Immature natural killer cell (primary cell): ENCODE measurements at places on chromosomes 5 and 9. TPM values are rescaled to one million over a fixed set of nuclear protein-coding genes. Genes with fewer than 3 reads are reported as not detected.

DNA sequence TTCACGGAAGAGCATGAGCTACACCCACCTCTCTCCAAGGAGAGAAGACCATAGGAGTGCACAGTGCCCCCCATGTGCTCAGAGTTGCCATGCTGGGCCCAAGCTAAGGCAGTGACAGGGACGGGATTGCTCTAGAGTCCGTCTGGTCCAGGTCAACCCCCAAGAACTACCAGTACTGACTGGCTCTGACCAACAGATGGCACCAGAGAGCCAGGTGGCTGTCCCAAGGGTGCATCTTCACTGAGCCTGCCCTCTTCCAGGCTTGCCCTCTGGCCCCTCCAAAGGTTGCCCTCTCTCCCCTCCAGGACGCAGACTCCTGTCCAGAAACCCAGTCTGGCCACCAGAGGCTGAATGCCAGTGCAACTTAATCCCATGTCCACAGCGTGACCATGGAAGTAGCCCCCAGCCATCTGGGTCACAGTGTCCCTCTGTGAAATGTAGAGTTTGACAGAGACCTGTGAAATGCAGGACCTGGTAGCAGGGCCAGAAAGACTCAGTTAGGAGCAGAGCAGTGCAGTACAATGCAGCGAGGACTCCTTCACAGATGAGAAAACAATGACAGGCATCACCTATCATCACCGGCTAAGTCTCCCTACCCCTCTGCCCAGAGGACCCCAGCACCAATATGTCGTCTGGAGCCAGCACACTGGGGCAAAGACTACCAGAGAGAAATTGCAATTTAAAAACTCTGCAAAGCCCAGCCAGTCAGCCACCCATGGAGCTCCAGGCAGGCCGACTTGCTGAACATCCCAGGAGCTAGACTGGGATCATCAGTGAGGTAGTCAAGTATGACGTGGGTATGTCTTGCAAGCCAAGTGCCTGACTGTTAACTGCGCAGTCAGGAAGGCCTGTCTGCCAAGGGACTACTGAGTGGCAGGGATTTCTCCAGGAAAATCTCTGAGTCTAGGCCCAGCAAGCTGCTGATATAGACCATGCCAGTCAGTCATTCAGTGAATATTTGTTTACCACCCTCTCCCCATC, 7.7 kb upstream of the SKP1 start:
- DNase-seq, result peak; percentile 72

DNA sequence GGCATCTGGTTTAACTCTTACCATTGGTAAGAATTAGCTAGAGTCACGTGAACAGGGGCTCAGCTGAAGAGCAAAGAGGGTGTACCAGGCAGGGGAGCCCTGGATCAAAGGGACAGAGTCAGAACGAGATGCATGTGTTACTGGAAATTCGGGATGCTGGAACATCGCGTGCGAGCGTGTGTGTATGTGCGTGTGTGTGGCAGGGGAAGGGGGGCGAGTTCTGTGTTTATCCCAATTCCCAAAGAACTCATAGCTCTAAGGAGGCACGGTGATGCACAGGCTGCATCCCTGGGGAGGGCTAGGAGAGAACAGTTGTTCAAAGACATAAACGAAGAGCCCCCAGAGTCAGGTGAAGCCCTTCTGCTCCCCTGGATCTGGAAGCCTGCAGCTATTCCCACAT, 353.3 kb downstream of the GADD45G start:
- DNase-seq, result no peak

DNA sequence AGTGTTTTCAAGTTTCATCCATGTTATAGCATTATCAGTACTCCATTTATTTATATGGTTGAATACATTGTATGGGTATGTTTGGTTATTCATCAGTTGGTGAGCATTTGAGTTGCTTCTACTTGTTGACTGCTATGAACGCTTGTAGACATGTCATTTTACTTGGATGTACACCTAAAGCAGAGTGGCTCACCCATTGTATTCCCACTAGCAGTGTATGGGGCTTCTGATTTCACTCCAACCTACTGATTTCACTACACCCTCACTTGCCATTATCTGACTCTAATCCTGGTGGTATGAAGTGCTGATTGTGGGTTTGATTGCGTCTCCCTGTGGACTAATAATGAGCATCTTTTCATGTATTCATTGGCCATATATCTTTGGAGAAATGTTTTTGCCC, 9.5 kb downstream of the NPM1 start:
- no peak for DNase-seq

- DNase-seq, result no peak
Observed at GRCh38 chr5:97838214-97838613, 655.2 kb upstream of the RIOK2 start.

DNA sequence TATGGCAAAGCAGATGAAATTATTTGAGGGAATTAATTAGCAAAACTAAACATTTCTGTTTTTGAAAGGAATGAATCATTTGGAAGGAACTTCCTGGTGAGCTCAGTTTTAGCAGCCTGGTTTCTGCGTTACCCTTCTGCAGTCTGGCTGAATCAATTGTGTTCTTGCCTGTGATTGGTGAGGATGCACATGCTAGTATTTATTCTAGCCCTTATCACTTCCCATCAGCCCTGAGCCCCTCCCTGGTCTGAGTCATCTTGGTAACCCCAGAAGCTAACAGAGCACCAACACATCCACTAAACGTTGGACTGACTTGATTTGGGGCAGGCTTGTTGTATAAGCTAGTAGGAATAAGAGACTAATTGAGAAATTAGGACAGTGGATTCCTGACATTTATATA, 6.6 kb downstream of the TJP2 start:
- DNase-seq, result no peak

GRCh38 chr9:99822806-99823591, 1.3 kb downstream of the NR4A3 start:
- peak; percentile 30 for DNase-seq

DNA sequence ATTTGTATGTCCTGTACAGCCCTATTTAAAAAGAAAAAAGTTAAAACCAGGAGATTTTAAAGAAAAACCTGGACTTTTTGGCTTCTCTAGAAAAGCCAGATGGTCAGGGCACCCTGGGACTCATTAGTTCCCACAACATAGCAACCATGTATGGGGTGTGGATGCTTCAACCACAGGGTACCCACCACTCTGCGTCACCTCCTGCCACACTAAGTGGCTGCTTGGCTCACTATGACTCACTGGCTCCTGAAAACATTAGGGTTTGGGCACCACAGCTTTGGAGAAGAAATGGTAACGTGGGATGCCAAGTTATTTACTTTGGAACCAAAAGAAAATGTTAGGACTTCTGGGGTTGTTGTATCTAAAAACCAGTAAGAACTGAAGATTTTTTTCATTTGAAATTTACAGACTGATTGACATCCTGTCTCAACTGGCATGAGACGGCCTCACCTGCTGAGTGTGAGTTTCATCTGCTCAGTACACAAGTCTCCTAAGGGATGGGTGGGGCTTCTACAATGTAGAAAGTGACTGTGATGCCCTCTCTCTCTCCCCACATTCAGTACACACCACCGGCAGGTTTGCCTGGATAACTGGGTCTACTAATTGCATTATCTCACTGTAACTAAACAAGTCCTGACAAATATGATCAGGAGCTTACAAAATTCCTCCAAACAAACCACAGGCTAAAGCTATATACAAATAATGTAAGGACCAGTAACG, 103.9 kb downstream of the ESM1 start:
- peak; percentile 26 for DNase-seq

OTP gene
- not detected for polyA plus RNA-seq

ABCA1 gene
- 0.09 TPM for polyA plus RNA-seq

ACSL6 gene
- polyA plus RNA-seq, result 3.1 TPM

SCGB3A2 gene
- not detected for polyA plus RNA-seq

MPDZ gene
- not detected for polyA plus RNA-seq
